ENCODE measurements at places on chromosomes 16 and 17.

- no peak for DNase-seq
These were observed 10.6 kb downstream of the LIG3 start for GRCh38 chr17:34990921-34991365.

- no peak for DNase-seq
These were observed 358.8 kb upstream of the CDH5 start for GRCh38 chr16:66007717-66008116.

GRCh38 chr16:79209308-79209707 lies 391.2 kb downstream of the MAF start:
- no peak for DNase-seq

DNA sequence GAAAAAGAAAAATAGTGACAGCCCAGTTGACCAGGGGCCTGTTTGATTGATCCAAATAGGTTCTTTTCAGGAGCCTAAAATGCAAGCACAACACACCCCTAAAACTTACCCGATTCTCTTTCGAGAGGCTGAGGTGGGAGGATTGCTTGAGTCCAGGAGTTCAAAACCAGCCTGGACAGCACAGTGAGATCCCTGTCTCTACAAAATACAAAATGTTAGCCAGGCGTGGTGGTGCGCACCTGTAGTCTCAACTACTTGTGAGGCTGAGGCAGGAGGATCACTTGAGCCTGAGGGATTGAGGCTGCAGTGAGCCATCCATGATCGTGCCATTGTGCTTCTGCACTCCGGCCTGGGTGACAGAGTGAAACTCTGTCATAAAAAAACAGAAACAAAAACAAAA lies 1.5 kb upstream of the KIF19 start:
- DNase-seq: no peak

GRCh38 chr17:83036666-83037065 lies 42.7 kb upstream of the METRNL start:
- no peak for DNase-seq

DNA sequence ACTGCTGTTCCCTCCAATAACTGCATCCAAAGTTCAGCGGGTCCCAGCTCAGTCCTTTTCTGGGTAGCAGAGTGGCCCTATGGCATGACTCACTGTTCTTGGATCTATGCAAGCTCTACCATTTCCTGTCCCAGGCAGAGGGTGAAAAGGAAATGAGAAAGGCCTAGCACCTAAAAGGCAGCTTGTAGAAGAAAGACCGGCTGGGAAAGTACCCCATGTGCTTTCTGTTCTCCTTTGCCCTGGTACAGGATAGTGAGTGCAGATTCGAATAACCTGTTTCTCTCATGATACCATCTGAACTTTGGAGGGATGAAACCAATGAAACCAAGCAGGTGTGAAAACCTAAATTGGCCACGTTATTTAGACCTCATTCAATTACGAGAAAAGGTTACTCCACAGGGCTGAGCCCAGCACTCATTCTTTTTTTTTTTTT lies 12.7 kb upstream of the HASPIN start:
- peak; percentile 91 for DNase-seq

GRCh38 chr16:54253118-54253517 lies 33.5 kb downstream of the IRX3 start:
- DNase-seq: no peak

DNA sequence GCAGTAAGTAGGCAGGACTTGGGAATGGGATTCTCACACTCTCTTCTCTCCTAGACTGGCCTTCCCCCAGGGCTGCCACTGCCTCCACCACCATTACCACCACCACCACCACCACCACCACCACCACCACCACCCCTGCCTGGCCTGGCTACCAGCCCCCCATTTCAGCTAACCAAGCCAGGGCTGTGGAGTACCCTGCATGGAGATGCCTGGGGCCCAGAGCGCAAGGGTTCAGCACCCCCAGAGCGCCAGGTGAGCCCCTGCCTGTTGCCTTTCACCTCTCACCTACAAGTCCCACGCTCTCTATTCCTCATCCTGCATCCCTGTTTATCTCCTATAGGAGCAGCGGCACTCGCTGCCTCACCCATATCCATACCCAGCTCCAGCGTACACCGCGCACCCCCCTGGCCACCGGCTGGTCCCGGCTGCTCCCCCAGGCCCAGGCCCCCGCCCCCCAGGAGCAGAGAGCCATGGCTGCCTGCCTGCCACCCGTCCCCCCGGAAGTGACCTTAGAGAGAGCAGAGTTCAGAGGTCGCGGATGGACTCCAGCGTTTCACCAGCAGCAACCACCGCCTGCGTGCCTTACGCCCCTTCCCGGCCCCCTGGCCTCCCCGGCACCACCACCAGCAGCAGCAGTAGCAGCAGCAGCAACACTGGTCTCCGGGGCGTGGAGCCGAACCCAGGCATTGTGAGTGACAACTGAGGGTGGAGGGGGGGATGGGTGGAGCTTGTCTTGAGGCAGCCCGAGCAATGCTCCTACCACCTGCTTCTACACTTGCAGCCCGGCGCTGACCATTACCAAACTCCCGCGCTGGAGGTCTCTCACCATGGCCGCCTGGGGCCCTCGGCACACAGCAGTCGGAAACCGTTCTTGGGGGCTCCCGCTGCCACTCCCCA lies 7.9 kb upstream of the TMEM88 start:
- no peak for DNase-seq

- no peak for DNase-seq
These were observed 55.7 kb downstream of the ABR start for GRCh38 chr17:1123921-1124715.

DNA sequence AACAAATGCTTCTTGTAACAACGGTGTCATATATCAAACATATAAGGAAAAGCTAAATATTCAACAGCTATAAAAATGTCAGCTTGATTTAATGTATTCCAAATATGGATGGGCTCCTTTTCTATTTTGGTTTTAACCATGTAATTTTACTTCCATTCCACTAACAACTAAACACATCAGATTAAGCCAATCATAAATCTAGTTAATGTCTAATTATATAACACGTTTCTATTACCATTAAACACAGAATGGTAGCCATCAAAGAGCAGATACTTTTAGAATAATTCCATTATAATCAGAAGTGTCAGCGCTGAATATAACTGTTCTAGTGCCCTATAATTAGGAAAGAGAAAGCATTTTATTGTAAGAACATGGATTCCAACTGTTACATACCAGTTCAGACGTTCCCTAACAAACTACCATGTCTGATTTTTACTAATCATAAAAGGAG lies 10.0 kb downstream of the CMC2 start:
- DNase-seq: no peak

- DNase-seq: no peak
These were observed 248.9 kb upstream of the FOXF1 start for GRCh38 chr16:86261379-86261778.

- no peak for DNase-seq
These were observed 74.7 kb upstream of the GNAO1 start for GRCh38 chr16:56116577-56116964.

Data from CD4-positive, alpha-beta memory T cell (primary cell).